HFF-Myc (cell line): ENCODE measurements at places on chromosomes 11 and 22.
A peak's percentile ranks its signal among the peaks of the same experiment; 100 is the strongest.

DNA sequence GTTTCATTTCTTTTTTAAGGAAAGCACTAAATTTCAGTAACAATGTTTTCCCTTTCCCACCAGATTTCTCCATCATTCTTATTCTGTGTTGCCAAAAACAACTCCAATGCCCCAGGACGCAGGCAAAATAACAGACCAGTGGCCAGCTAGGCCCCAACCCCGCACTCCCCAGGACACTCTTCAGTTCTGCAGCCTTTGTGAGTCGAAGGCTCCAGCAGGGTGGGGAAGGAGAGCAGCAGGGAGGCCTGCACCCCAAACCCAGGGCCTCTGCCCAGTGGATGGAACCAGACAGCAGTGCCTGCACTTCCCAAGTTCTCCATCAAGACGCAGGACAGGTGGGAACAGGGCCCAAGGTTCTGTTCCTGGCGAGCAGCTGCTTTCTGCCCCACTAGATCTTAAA, 34.4 kb downstream of the PPP2R1B start:
- DNase-seq = no peak

- peak; percentile 61 for DNase-seq
Measured at GRCh38 chr11:119671051-119671450, 57.9 kb downstream of the NECTIN1 start.

DNA sequence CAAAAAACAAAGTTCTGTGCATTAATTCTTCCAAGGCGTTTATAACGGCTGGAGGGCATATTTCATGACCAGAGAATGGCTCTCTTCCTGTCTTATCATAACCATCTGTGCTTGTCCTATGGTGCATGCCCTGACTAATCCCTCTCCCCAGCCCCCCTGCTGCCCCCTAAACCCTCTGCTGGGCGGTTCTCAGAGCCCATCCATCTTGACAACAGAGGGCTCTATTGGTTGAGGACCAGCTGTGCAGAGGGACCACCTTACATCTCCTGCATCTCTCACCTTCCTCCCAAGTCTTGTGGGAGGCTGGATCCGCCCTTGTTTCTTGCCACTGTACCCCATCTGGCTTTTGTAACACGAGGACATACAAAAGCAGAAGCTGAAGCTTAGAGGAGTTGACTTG, 282.1 kb downstream of the MIAT start:
- DNase-seq = no peak

- no peak for DNase-seq
Measured at GRCh38 chr22:47624252-47625012, 862.0 kb downstream of the TBC1D22A start.

DNA sequence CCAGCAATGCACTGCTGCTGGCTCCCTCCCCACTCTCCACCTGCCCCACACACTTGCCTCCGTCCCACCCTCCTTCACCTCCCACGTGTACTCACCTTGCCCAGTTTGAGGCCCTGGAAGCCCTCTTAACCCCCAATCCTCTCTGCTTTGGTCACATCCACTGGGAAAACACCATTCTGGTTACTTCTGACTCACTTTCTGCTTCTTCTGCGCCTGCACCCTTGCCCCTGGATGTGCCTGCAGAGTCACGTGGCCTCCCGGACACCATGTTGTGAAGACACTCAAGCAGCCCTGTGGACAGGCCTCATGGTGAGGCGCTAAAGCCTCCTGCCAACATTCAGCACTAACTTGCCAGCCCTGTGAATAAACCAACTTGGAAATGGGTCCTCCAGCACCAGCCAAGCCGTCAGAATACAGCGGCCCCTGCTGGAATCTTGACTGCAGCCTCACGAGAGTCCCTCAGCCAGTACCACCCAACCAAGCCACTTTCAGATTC, 2.6 kb upstream of the NAALADL1 start:
- no peak for DNase-seq

DNA sequence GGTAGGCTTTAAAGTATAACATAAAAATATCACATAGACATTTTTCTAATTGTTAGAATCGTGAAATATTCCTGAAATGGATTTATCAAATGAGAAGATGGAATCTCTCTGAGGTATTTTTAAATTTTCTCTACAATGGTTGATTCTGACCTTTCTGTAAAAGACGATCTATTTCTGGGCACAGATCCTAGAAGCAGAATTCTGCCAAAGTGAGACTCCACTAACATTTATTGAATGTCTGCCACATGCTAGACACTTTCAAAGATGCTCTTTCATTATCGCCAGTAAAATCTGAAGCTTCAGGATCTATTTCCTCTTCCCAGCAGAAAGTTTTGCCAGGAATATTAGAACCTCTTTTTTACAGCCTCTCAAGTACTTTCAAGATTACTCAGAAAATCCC, 64.1 kb upstream of the TMEM45B start:
- DNase-seq = no peak

GRCh38 chr22:25069426-25069757, 116.9 kb downstream of the KIAA1671 start:
- DNase-seq = no peak

GRCh38 chr11:123194337-123195187, 486 bp downstream of the CLMP start:
- no peak for DNase-seq

DNA sequence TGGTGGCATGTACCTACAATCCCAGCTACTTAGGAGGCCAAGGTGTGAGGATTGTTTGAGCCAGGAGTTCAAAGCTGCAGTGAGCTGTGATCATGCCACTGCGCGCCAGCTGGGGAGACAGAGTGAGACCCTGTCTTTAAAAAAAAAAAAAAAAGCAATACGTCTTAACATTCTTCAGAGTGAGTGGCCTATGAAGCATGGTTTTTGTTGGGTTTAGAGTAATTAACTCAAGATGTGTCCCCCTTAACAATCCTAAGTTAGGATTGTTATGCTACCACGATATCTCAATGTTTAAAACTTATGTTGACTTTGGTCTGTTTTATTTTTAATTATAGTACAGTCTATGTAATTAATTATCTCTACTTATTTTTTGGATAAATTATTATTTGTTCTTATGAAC, 156.1 kb downstream of the HIPK3 start:
- peak; percentile 10 for DNase-seq

DNA sequence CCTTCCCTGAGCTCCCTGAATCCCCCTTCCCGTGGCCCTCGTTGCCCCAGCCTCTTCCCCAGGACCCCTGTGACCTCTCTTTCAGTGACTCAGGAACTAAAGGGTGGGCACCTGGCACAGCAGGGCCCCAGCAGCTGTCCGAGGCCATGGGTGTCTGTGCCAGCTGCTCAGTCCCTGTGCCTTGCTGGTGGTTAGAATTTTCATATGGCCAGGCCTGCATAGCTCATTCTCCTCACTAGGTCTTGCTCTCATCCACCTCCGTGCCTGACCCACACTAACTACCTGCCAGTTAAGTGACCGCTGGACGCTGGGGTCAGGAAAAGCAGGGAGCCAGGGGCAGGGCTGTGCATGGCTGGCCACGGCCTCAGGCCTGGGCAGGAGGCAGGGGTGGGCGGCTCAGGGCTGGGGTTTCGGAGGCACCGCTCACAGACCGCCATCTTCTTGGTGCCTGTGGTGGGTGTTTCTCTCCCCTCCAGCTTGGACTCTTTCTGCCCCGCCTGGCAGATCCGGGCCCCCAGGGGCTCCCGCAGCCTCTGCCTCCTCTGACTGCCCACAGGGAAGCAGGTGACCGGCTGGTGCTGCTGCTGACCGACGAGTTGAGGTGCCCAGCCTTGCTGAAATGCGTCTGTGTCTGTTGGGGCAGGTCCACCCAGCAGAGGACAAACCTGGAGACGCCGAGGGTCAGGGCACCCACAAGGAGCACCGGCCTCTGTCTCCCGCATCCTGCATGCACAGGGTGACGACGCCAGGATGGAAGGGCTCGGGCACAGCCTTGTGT, 20.3 kb downstream of the MRGPRD start:
- no peak for DNase-seq
